ENCODE measurements at places on chromosomes 7 and 10.

GRCh38 chr10:24544776-24545175, 178.9 kb downstream of the ARHGAP21 start:
- DNase-seq: no peak

DNA sequence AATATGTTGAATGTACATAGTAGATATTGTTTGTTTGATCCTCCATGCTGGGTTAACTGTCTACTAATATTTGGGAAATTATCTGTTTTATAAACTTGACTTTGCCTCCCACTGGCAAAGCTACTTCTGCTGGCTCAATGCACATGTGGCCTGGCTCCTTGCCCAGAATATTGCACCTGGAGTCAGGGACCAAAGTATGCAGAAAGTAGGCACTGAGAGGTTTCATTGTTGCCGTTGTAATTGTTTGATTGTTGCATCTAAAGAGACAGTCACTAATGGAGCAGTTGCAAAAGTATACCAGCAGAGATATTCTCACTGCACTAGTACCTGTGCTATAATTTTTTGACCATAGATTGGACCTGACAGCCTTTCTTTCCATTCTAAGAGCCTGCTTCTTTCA, 137.8 kb upstream of the CNTNAP2 start:
- no peak for DNase-seq

GRCh38 chr7:116786791-116787443, 75.5 kb upstream of the CAPZA2 start:
- peak; percentile 2 for DNase-seq

DNA sequence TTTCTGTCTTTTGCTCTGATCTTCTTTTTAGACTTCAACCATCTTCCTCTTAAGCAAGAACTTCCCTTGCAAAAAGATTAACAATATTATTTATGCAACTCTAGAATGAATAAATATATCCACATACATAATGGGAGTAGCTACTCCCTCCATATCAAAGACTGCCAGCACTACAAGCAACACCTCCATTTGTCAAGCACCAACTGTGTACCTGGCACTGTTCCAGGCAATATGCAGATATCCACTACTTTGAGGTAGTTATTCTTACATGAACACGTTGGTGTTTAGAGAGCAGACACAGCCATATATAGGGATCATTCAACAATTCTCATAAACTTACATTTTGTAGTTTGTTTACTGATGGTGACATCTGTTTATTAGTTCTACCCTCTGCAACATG, 83.6 kb upstream of the CACNB2 start:
- DNase-seq: no peak

DNA sequence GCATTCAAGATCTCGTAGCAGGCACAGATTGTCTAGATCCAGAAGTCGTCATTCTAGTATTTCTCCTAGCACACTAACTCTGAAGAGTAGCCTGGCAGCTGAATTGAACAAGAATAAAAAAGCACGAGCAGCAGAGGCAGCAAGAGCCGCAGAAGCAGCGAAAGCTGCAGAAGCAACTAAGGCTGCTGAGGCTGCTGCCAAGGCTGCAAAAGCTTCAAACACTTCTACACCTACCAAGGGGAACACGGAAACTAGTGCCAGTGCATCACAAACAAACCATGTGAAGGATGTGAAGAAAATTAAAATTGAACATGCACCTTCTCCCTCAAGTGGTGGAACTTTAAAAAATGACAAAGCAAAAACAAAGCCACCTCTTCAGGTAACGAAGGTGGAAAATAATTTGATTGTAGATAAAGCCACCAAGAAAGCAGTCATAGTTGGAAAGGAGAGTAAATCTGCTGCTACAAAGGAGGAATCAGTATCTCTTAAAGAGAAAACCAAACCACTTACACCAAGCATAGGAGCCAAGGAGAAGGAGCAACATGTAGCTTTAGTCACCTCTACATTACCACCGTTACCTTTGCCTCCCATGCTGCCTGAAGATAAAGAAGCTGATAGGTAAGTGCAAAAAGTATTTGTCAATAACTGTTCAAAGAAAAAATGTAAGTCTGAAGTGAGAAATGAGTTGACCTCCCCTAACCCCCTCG, 37.7 kb downstream of the CDK13 start:
- no peak for DNase-seq

DNA sequence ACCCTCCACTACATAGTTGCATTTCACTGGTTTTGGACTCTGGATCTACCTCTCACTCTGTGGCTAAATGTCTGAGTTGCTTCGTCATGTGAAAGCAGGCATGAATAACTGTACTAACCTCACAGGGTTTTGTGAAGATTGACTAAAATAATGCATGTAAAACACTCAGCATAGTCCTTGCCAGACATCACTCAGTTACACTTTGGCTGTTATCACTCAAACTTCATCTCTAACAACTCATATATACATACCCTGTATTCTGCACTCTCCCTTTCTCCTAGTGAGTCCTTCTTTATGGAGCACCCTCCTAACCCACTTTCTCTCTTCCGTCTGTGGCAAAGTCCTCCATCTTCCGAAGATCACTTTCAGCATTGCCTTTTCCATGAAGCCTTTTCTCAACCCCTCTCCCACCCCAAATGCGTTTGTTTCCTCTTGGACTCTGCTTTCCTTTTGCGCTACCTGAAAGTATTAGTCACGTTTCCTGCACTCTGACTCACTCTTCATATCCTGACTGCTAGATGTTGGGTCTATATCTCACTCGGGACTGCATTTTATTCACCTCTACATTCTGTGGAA, 72.6 kb downstream of the OSBPL3 start:
- DNase-seq: no peak

DNA sequence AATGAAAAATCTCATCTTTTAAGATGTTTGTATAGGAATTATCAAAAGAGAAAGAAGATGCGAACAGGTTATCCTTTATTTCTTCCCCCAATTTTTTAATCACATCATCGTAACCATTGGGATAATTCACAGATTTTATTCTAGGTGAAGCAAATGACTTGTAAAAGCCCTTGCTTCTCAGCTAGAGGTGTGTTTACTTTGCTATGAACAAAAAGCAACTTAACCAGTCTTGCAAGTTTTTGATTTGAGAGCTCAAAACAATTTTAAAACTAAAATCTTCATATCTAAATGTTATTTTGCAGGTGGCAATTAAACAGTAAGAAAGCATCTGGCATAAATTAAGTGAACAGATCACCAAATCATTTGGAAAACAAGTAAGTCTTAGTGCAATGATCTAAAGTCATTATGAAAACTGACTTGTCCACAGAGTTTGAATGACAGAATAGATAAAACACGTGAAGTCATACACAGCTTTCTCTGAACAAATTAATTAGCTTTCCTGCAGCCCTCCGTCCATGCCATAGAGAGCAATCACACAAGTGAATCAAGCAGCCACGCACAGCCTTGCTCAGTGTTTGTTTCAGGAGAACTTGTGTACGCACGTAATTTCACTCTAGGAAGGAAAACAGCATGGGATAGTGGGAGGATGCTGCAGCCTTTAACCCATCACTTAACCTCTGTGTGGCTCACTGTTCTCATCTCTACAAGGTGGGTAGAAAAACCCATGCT, 85.0 kb upstream of the ZNF800 start:
- no peak for DNase-seq

DNA sequence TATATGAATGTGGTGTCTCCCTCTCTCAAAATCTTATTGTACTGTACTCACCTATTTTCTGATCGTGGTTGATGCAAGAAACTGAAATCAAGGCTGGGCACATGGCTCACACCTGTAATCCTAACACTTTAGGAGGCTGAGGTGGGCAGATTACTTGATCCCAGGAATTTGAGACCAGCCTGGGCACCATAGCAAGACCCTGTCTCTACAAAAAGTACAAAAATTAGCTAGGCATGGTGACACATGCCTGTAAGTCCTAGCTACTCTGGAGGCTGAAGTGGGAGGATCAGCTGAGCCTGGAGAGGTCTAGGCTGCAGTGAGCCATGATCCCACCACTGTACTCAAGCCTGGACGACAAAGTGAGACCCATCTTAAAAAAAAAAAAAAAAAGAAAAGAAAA, 16.0 kb downstream of the MMRN2 start:
- DNase-seq: no peak

GRCh38 chr7:155254018-155254417, 43.7 kb upstream of the INSIG1 start:
- DNase-seq: no peak

- no peak for DNase-seq
Measured at GRCh38 chr10:132847416-132847777, 61.5 kb upstream of the NKX6-2 start.

DNA sequence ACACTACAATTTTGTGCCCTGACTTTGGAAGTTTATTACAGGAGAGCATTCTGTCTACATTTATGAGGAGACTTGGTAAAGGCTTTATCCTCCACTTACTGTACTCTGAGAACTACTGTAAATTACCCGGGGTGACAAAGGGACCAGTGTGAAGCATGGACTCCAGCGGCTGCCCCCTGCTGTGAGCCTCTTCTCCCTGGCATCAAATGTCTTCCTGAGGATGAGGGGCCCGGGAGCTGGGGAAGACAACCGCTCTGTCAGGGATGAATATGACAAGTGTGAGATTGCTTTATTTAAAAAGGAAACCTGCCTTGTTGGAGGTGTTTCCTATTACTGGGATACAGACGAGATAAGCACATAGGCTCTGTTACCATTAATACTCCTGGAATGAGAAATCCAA, 714.8 kb downstream of the CCSER2 start:
- DNase-seq: no peak

GRCh38 chr10:48981310-48981907, 41.8 kb upstream of the LRRC18 start:
- DNase-seq: no peak

- no peak for DNase-seq
Measured at GRCh38 chr7:117386110-117386706, 41.1 kb downstream of the ASZ1 start.

DNA sequence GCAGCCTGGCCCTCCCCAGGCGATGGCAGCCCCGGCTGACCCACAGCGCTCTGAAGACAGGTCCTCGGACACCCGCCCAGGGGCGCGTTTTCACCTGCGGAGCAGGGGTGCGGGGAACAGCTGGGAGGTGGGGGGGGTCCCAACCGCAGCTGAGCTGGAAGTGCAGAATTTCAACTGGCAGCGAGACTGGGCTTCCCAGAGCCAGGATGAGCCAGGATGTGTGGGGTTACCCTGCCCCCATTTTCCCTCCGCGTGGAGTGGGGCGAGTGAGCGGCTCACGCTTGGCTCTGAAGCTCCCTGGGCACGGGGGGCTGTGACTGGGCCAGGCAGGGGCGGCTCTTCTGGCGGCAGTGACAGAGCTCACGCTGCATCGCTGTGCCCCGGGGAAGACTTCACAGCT, 70.2 kb downstream of the DNAJB6 start:
- DNase-seq: no peak

- DNase-seq: no peak
Measured at GRCh38 chr7:30201161-30201666, 66.4 kb downstream of the MTURN start.

GRCh38 chr10:127137391-127137790, 59.0 kb downstream of the INSYN2A start:
- DNase-seq: no peak

GRCh38 chr7:69772718-69773436, 174.6 kb downstream of the AUTS2 start:
- no peak for DNase-seq

GRCh38 chr10:118763202-118763988, 8.6 kb upstream of the CACUL1 start:
- no peak for DNase-seq

- no peak for DNase-seq
Measured at GRCh38 chr10:117345143-117345542, 30.1 kb downstream of the PDZD8 start.

Data from stimulated activated CD4-positive, alpha-beta T cell treated with anti-CD3 and anti-CD28 coated beads, TNF-alpha, amount 100 ng/mL, for 48 hours (primary cell).